Hematopoietic multipotent progenitor cell treated with erythropoietin and hydrocortisone succinate and interleukin-3 and kit ligand, for 4 days (in vitro differentiated cells): ENCODE measurements at places on chromosomes 1 and 21.

- DNase-seq = no peak
Observed at GRCh38 chr1:182249201-182249676, 142.4 kb downstream of the GLUL start.

DNA sequence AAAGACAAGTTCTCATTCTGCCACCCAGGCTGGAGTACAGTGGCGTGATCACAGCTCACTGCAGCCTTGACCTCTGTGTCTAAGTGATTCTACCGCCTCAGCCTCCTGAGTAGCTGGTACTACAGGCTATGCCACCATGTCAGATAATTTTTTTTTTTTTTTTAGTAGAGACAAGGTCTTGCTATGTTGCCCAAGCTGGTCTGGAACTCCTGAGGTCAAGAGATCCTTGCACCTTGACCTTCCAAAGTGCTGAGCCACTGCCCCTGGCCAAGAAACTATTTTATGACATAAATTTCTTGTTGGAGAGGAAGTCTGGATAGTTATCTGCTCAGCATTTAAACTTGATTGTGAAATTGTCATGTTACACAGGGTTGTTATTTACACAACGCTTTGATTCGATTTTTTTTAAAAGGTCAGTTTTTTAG, 2.1 kb downstream of the SCCPDH start:
- DNase-seq = peak; percentile 51

DNA sequence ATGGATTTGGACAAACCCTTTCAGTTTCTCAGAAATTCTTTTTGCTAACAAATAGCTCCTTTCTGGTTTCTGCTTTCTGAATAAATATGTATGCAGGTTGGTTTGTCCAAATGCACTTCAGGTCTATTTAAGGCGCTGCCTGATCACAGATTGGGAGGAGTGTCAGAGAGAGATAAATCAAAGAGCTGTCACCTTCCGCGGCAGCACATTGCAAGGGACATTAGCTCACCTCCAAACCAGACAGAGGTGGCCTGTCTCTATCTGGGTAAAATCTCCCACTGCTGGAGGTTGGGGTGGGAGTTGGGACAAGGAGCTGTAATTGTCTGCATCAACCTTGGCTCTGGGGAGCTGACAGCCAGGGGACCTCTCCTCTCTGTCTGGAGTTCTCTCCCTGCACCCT, 25.2 kb downstream of the PRAMEF20 start:
- DNase-seq = no peak

DNA sequence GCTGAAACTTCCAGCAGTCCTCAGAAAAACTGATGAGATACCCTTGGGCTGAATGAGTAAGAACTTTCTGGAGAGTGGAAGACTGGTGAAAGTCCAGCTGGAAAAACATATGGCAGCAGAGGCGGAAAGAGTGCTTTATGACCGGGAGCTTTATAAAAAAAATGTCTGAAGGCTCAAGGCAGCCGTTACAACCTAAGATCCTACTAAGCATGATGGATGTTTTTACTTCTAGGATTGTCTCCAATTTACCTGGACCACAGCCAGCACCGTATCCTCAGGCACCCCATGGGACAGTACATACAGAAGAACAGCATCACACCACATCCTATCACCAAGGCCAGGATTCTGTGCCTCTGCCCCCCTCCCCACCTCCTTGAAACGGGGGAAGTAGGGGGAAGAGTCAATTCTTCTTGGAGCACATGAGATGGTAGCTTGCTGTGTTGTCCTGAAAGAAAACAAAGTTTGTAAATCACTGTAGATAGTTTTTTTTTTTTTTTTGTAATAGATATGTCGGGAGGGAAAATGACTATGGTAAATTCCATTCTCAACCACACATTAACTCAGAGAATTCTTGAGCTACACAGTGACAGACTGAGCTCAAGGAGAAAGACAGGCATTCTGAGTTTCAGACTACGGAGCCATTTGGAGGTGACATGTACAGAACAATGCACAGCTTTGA, 11.8 kb upstream of the IRF2BP2 start:
- DNase-seq = no peak

- DNase-seq = no peak
Observed at GRCh38 chr1:214380396-214380795, 99.4 kb downstream of the SMYD2 start.

DNA sequence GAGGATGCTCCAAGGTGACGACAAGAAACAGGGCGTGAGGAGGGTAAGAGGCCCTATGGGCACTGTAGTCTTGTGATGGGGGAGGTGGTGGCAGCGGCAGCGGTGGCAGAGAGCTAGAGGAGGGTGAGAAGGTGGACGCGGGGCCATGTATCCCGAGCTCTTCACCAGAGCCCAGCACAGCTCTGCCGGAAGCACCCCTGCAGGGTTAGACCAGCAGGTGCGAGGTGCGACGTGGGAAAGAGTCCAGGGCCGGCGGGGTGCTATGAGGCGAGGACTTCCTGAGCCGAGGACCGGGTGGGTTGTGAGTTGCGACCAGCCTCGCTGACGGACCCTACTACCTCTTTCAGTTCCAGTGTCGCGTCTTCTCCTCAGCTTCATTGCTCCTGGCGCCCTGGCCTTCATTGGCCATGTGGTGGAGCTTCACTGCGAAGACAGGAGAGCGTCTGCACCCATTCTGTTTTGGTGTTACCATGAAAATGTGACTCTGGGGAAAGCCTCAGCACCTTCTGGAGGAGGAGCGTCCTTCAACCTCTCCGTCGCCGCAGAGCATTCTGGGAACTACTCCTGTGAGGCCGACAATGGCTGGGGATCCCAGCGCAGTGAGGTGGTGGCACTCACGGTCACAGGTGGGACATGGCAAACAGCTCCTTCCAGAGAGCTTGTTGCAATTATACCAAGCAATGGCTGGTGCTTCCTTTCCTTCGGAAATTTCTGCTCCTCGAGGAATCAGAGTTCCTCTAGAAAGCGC, 67.9 kb upstream of the KIRREL1 start:
- DNase-seq = no peak

- no peak for DNase-seq
Observed at GRCh38 chr1:48470481-48470855, 1.5 kb downstream of the SPATA6 start.

- no peak for DNase-seq
Observed at GRCh38 chr1:111191496-111191895, 8.9 kb downstream of the DENND2D start.

DNA sequence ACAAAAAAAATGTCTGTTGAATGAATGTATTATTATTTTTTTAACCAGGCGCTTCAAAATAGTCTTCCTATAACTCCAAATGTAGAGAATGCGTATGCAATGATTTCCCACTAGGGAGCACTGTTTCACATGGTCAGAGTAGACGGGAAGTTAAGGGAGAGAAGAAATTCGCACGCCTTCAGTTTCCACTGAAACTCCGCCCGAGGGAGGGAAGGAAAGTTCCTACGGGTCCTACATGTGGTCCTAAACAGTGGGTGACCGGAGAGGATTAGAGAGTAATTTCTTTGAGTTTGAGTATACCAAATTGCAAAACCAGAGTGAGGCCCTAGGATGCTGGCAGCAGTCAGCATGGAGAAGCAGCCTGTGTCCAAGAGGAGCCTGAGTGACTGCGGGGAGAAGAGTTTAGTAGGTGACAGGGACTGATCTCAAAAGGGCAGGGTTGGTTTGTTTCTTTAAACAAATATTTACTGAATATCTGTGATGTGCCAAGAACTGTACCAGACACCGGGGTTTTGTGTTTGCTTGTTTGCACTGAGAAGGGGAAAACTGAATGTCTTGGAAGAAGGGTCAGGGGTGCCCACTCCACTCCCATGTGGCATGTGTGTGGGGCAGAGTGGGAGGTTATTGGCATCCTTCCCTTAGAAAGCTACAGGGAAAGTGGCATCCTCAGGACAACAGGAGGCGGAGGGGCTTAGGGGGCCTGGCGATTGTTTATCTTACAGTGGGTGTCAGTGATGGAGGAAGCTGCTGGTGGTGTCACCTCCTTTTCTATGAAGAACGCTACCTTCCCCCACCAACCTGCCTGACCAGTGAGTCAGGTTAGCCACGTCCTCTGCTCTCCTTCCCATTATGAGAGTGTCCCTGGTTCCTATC, 22.8 kb downstream of the RNU5D-1 start:
- DNase-seq = peak; percentile 87

GRCh38 chr1:60936163-60936562, 146.2 kb upstream of the NFIA start:
- DNase-seq = peak; percentile 56

GRCh38 chr1:3551711-3552110, 59.6 kb downstream of the MEGF6 start:
- DNase-seq = no peak

DNA sequence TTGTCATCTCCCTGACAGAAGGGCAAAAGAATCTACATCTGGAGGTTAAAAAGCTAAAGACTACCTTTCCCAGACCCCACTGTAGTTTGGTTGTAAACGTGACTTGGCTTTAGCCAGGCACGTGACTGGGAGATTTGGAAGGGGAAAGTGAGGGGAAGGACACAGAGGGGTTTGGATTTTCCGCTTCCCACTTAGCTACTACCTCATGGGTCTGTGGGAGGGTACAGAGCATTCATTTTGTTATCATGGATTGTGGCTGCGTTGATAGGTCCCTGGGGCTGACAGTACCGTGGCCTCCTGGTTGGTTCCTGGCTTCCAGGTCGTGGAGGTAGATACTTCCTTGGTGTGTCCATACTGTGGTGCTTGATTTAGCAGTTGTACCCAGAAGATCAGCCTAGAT, 2.6 kb downstream of the CHD1L start:
- DNase-seq = peak; percentile 27

DNA sequence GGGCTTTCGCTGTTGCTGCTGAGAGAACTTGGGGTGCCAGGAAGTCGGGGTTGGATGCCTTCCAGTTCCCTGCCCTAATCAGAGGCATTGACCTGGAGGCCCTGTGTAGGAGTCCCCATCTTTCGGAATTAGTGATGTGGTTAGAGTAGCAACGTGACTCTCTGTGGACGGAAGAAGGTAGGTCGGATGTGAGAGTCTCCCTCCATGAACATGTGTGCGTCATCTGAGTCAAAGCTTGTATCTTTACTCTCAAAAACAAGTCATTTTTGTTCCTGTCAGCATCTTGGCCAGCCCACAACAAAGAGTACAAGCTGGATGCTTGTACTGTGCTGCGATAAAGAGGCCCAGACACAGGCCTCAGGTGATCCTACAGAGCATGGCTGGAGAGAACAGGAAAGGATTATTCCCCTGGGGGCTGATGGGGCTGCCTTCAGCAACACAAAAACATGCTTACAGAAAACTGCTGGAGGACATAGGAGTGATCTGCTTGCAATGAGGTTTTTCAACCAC, 31.0 kb upstream of the IL10 start:
- no peak for DNase-seq

GRCh38 chr21:46369520-46370235, 45.7 kb downstream of the PCNT start:
- DNase-seq = peak; percentile 83

GRCh38 chr1:72634946-72635345, 352.6 kb upstream of the NEGR1 start:
- no peak for DNase-seq

GRCh38 chr21:39788383-39788782, 43.4 kb downstream of the IGSF5 start:
- peak; percentile 9 for DNase-seq

- peak; percentile 18 for DNase-seq
Observed at GRCh38 chr1:54453022-54453421, 46.8 kb upstream of the SSBP3 start.

DNA sequence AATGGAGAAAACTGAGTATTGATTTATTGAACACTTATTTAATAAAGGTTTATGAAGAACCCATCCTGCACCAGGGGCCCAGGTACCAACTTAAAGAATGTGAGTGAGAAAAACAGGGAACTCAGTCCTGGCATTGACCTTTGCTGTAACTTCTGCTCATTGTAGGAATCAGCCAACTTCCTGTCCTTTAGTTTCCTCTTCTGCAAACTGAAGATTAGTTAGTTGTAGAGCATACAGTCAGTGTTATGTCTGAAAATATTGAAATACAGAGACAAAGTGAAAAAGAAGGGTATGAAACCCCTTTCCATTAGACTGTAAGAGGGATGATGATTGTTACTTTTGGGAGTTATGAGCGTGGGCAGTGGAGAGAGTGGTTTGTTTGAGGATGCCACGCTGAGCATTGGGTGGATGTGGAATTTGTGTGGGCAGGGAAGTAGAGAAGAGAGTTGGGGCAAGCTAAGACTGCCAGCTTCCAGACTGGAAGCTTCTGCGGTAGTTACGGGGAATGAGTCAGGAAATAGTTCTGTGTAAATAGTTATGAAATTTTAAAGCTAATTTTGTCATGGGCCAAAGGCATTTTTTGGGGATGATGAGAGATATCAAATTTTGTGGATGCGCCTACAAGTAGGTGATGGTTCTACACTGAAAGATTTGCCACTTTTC, 89.2 kb downstream of the GPR88 start:
- DNase-seq = peak; percentile 54

GRCh38 chr1:96722958-96723357, 1.4 kb downstream of the PTBP2 start:
- no peak for DNase-seq

GRCh38 chr21:38913120-38913892, 107.6 kb downstream of the ETS2 start:
- peak; percentile 50 for DNase-seq

GRCh38 chr21:17044696-17045095, 468.1 kb upstream of the CXADR start:
- DNase-seq = no peak

- DNase-seq = no peak
Observed at GRCh38 chr1:53195246-53196016, 1.2 kb upstream of the CPT2 start.

DNA sequence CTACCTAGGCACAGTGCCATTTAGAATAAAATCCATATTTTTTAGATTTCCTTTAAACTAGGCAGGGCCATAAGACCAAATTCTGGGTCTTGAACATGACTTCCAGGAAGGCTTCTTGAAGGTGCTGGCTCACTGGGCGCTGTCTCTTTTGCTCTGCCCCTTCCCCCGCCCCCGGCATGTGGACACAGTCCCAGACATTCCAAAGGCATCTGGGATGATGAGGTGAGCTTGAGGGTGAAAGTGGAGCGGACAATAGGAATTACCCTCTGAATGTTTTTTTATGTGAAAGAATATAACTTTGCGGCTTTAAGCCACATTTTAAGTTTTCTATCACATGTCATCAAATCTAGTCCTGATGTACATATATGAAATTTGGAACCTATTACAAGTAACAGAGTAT, 29.4 kb downstream of the RWDD3 start:
- DNase-seq = no peak

DNA sequence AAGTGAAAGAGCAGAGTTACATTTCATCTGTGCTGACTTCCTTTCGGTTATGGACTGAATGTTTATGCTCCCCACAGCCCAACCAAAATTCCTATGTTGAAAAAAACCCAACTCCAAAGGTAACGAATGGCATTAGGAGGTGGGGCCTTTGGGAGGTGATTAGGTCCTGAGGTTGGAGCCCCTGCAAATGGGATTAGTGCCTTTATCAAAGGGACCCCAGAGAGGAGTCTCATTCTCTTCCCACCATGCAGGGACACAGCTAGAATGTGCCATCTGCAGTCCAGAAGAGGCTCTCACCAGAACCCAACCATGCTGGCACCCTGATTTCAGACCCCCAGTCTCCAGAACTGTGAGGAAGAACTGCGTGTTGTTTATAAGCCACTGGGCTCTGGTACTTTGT, 199.3 kb downstream of the TOMM20 start:
- no peak for DNase-seq

DNA sequence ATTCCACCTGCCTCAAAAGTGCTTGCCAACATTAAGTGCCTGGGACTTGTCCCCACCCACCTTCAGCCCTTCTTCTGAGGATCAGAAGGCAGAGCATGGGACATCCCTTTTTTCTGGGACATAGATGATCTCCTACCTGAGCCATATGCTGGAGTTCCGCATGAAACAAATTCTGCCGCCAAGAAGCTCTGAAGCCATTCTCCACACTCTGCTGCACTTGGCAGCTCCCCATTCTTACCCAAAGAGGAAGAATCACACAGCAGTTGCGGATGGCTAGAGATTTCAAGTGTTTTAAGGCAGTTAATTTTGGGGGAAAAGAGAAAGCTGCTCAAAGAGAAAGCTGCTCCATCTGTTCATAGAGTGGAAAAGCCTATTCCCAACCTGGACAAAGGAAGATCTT, 197.3 kb upstream of the COA6 start:
- no peak for DNase-seq
